ENCODE measurements at places on chromosomes 1 and 21.

DNA sequence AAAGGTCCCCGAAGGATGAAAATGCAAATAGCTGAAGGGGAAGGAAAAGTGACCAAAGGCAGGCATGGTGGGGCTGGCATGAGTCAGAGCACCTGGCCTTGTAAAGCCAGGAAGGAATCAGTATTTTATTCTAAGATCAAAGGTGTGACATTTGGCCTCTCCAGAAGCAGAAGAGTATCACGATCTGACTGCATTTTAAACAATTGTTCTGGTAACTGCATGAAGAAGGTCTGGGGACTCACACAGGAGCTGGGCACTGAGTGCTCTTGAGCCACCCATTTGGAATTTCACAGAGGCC, 23.2 kb downstream of the MAB21L3 start:
- DNase-seq = no peak

DNA sequence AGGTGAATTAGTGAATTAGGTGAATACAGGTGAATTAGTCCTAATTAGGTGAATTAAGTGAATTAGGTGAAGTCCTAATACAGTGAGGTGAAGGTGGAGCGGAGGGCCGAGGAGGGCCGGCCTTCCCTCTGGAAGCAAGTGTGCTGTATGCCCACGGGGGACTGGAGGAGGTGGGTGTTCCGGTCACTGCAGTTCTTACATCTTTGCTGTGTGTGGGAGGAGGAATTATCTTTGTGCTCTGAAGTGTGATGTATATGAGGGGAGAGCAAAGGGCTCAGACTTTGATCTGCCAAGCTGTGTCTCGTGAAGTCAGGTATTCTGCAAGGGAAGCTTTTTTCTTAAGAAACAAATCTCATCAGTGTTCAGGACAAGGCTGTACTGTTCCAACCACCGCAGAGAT, 45.4 kb downstream of the AGPAT3 start:
- no peak for DNase-seq

GRCh38 chr1:85894651-85895050, 186.4 kb upstream of the ZNHIT6 start:
- no peak for DNase-seq

- DNase-seq = no peak
These were observed 40.6 kb upstream of the LRP8 start for GRCh38 chr1:53368314-53369033.

DNA sequence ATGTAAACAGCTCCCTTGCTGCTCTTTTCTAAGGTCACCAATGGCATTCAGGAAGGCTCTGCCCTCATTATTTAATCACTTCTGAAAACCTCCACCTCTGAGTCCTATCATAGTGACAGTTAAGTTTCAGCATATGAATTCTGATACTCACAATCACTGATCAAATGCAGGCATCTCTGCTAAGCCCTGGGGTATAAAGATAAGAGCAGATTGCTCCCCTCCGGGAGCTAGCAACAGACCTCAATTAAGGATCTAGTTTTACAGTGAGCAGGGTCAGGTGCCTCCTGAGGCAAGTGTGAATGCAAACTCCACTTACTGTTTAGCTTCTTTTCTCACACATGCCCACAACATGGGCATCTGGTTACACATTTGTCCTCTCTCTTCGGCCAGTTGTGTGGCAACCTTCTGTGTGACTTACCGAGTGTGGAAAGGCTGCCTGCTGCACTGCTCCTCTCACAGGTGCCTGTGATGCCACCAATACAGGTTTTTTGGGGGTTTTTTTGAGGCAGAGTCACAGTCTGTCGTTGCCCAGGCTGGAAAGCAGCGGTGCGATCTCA, 15.0 kb downstream of the IL10RB start:
- DNase-seq = no peak

DNA sequence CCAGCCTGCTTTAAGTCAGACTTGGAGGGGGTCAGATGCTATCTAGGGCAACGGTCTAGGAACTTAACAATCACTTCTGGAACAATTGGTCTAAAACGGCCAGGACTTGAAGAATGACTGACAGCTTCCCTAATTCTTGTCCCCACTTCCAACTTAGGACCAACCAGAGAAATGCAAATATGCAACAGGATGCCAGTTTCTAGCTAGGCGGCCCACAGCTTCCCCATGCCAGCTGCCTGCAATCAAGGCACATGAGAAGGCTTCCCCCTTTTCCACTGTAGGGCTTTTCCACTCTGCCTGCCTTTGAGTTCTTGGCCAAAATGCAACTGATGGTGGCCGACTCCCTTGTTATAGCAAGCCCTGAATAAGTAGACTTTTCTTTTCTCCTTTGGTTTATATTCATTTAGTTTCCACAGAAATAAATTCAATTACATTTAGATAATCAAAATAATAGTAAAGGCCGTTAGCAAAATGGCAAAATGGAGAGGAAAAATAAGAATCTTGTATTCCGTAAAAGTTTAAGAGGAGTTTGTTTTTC, 80.9 kb downstream of the BACH1 start:
- DNase-seq = no peak
